ENCODE measurements at places on chromosomes 5 and 9. TPM values are rescaled to one million over a fixed set of nuclear protein-coding genes. Genes with fewer than 3 reads are reported as not detected.

The ATP10B gene
- total RNA-seq = not detected

The KIF2A gene
- 251 TPM for total RNA-seq

The TLE4 gene
- 38.3 TPM for total RNA-seq

The LCN1 gene
- total RNA-seq = not detected

The CDC20B gene
- 0.13 TPM for total RNA-seq

The CDKN2AIPNL gene
- 23.4 TPM for total RNA-seq

The MSX2 gene
- total RNA-seq = not detected

The STPG3 gene
- total RNA-seq = not detected

The ZNF462 gene
- total RNA-seq = 0.28 TPM

The SLIT3 gene
- total RNA-seq = not detected

The BRINP1 gene
- total RNA-seq = not detected

The ADAMTSL2 gene
- total RNA-seq = not detected

The WNK2 gene
- total RNA-seq = not detected

The RFESD gene
- 6.4 TPM for total RNA-seq

The PARP8 gene
- total RNA-seq = 91.7 TPM

The FCN2 gene
- total RNA-seq = not detected

The ENTREP1 gene
- not detected for total RNA-seq

The RPL12 gene
- total RNA-seq = 1,395 TPM

The GZMA gene
- total RNA-seq = 1,099 TPM

The FOXD4L5 gene
- 0.20 TPM for total RNA-seq

The HMMR gene
- total RNA-seq = 74.7 TPM

The TAF11L9 gene
- total RNA-seq = not detected

The LCN9 gene
- total RNA-seq = not detected

The FAM120AOS gene
- 41.4 TPM for total RNA-seq

The TSC1 gene
- 30.0 TPM for total RNA-seq

The NR3C1 gene
- 81.6 TPM for total RNA-seq

The CEP72 gene
- 24.1 TPM for total RNA-seq

The ANKRD20A1 gene
- total RNA-seq = 3.0 TPM

The NEUROG1 gene
- total RNA-seq = not detected

The PPP2R2B gene
- 2.7 TPM for total RNA-seq

The MEIKIN gene
- 2.2 TPM for total RNA-seq

The THBS4 gene
- total RNA-seq = 3.6 TPM

The IDNK gene
- 9.0 TPM for total RNA-seq

The JAKMIP2 gene
- 1.9 TPM for total RNA-seq

The TRIM36 gene
- not detected for total RNA-seq

The TNPO1 gene
- total RNA-seq = 78.3 TPM

The FCN1 gene
- total RNA-seq = not detected

The PCDHA5 gene
- not detected for total RNA-seq

The CDH9 gene
- total RNA-seq = not detected

The SPEF2 gene
- total RNA-seq = 10.8 TPM

The TEX48 gene
- 0.48 TPM for total RNA-seq

The TRIO gene
- total RNA-seq = 8.1 TPM

The FBN2 gene
- total RNA-seq = not detected

The SPINK6 gene
- total RNA-seq = not detected

The SELENOP gene
- 0.13 TPM for total RNA-seq

The GLDC gene
- total RNA-seq = 4.3 TPM

The SH2D3C gene
- 81.9 TPM for total RNA-seq

The CCDC192 gene
- not detected for total RNA-seq

The FLT4 gene
- 0.38 TPM for total RNA-seq

The IQGAP2 gene
- 124 TPM for total RNA-seq

The CD74 gene
- total RNA-seq = 1,158 TPM

The PRSS3 gene
- total RNA-seq = not detected

The HAVCR1 gene
- 3.6 TPM for total RNA-seq

The GFI1B gene
- total RNA-seq = not detected

The PCDHA9 gene
- total RNA-seq = not detected

The PRR16 gene
- total RNA-seq = not detected

The SLC1A3 gene
- not detected for total RNA-seq

The HTR1A gene
- not detected for total RNA-seq

The MAP1B gene
- 0.25 TPM for total RNA-seq
